Right ventricle myocardium superior (tissue), 1 donor: ENCODE measurements at places on chromosomes 12 and 14.

DNA sequence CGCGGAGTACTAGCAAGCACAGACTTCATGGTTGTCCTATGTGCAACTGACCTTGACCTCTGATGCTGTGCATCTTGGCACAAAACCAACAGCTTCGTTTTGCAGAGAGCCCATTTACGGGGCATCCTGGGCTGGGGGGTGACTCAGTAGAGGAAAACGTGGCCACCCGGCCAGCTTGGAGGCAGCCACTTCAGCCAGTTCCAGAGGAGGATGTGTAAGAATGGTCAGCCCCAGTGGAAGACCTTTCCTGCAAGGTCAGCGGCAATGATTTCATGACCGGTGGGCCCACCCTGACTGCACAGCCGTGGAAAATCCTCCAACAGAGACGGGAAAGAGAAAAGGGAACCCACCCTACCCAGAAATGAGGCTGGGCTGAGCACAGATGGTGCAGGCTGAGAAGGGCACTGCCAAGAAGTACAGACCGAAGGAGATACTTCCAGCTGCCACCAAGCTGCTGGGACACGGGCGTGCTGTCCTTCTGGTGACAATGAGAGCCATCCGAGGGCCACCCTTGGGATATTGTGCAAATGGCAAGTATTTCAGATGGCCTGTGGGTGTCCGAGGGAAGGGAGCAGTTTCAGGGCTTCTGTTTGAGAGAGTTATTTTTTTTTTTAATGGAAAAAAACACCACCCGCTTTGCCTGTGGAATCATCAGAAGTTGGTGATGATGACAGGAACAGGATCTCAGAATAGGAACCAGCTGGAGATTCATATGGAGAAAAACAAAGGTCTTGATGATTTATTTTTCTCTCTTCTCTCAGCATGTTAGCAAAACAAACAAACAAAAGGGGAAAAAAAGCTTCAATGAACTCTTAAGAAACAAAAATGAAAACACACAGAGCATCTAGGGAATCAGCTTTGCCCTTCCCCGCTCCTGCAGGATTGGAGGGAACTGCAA is 120.2 kb upstream of the RFLNA start:
- no peak for DNase-seq

GRCh38 chr14:59336098-59336497 is 129.1 kb downstream of the GPR135 start:
- no peak for DNase-seq

GRCh38 chr12:41681898-41682297 is 462.8 kb downstream of the GXYLT1 start:
- no peak for DNase-seq

DNA sequence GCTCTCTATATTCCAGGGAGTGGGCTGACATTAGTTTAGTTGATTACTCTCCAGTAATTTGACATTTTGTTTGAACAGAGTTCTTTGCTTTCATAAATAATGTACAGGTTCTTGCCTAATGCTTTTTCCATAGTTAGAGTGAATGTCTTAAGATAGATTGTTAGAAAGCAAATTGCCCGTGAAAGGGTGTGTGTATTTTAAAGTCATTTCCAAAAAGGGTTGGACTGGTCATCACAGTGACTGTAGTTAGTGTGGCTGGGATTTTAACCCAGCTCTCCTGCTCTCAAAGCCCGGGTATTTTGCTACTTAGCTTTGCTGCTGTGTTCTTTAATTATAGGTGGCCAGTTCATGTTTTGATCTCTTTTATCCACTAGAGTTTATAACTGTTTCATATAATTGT is 74.2 kb downstream of the DNAH10 start:
- no peak for DNase-seq

- DNase-seq: no peak
Measured at GRCh38 chr14:53547593-53547992, 394.5 kb upstream of the DDHD1 start.

- DNase-seq: no peak
Measured at GRCh38 chr12:3795492-3796133, 42.7 kb upstream of the CRACR2A start.

DNA sequence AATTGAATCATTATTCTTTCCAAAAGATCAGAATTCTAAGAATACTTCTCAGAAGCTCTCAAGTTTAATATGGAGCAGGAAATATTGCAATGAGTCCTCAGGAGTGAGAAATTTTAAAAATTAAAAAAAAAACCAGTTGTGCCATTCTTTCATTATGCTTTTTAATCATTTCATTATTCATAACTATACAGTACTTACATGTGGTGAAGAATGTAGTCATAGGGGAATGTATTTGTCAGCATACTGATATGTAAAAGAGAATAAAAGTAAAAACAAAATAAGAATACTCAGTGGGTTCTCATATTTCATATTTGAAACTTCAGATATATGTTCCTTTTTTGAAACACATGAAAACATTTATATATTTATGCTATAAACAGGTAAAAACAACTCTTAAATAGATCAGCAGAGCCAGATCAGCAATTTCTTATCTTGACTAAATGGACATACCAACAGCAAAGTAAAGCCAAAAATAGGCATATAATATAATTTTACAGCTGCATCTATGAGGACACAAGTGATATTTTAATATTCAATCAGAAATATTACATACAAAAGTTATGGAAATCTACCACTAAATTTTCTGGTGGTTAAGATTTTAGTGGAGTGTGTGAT is 19.9 kb upstream of the MBIP start:
- no peak for DNase-seq

DNA sequence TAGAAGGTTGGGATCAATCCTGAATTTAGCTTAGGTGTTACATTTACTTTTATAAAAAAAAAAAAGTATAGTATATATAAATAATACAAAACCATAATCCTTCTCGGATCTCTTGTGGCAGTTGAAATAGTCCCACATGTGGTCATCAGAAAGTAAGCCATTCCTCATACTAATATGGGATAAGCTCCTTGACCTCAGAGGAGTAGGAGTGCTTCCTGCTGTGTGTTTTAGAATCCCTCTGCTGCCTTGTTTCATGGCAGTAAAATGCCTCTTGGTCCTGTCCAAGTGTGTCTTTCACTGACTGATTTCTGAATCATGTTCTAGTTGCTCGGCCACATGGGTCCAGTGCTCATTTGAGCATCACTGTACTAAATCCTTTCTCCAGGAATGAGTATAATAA is 117.0 kb downstream of the NTN4 start:
- DNase-seq: no peak

GRCh38 chr12:50992819-50993218 is 33.4 kb downstream of the SLC11A2 start:
- DNase-seq: peak; percentile 59

GRCh38 chr14:105192866-105193731 is 12.0 kb upstream of the NUDT14 start:
- DNase-seq: no peak

GRCh38 chr14:94423453-94424056 is 29.0 kb downstream of the SERPINA11 start:
- peak; percentile 77 for DNase-seq

DNA sequence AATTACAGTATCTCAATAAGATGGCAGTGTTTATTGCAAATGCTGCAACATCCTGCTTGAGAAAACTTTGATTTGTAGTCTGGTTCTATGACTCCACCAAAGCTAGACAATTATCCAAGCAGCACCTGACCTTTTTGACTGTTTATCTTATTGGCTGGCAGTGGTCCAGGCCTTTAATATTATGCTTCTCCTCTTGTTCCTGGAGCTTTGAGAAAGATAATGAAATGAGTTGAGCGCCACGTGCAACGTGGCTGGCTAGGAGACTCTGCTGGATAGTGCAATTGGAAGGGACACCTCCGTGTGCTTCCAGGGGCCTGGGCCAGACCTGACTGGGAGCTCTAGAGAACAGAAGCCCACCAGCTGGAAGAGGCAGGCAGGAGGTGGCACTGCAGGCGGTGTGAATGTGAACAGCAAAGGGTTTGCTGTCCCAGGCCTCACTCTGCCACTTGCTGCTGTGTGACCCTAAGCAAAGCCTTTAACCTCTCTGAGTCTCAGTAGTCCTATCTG is 349.3 kb downstream of the CACNA1C start:
- DNase-seq: no peak

GRCh38 chr12:56127888-56128669 is at the start of gene ESYT1:
TSS of gene ESYT1 (plus strand) at chr12:56128267. CDS start at chr12:56128320, 53 bp downstream.
- DNase-seq: peak; percentile 98

DNA sequence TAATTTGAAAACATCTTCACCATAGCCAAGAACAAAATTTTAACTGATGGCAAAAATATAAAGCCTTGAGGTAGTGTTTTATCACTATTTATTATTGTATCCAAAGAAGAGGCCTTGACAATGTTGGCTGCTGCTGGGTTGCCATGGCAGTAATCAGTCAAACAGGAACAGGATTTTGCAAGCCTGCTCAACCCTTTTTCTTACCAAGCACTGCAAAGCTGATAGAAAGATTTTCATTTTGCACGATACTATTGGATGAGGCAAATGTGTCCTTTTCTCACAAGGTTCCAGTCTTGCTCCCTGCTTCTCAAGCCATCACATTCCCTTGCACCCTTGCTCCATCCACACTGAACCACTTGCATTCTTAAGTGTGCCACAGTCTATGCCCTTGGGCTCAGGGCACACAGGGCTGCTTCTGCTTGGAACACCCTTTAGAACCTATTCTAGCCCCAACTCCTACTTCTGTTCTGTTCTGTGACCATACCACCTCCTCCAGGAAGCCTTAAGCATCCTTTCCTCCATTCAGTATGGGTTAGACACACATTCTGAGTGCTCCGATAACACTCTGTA is 76.5 kb upstream of the AMIGO2 start:
- DNase-seq: no peak

GRCh38 chr14:64792231-64792630 is 87.5 kb downstream of the SPTB start:
- DNase-seq: no peak

GRCh38 chr12:65958456-65958855 is 134.2 kb downstream of the HMGA2 start:
- no peak for DNase-seq

DNA sequence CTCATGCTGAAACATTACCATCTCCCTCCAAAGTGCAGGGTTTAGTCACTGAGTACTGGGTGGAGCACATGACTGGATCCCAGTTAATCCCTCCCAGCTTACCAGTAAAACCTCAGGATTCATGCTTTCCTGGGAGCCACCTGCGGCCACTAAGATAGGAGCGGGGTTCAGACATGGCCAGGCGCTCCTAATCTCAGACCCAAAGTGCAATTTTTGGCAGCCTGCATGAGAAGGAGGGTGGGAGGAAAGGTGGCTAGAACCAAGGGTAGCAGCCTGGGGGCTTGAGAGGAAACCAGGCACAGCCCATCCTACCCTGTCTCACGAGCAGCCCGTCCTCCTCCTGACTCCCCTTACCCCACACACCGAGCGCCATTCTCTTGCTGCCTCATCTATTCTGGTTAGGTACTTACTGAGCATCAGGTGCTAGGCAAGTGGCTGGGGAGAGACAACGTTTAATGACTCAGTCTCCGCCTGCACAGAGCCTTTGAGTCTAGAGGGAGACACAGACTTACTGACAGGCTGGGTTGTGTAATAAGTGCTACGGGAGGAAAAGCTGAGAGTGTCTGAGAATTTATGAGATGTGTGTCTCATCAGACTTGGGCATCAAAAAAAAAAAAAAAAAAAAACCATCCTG is 9.9 kb downstream of the GPRC5A start:
- no peak for DNase-seq

DNA sequence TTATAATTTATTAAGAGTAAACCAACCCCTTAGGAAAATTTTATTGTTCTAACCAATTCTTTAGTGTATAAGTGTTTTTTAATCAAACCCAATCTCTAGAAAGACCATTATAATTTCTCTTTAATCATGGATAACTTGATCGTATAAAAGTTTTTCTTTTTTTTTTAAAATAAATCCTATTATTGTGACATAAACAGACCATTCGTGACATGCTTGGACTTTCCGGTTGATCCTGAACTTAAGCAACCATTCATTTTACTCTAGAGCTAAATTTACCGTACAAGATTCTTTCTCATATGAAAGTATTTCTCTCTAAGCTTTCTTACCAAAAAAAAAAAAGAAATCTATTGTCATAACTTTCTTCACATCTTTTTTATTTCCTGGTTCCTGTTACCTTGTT is 32.6 kb upstream of the SLC38A4 start:
- no peak for DNase-seq

DNA sequence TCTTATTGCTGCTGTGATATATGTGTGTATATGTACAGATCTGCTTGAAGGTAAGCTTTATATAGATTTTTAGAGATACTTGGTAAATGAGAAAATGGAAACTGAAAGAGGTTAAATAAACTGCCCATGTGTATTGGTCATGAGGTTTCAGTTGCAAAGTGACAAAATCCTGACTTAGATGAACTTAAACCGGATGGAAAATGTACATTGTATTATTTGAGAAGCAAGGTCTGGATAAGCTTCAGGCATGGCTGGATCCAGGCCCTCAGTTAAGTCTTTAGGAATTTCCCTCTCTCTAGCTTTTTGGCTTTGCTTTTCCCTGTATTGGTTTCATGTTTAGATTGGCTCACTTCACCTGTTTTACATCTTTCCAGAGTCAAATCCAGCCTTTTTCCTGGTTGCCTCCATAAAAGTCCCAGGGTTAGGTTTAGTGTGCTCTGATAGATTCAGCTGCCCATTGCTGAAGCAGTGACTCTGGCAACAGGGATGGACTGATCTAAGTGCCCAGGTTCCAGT is 21.0 kb upstream of the MAP1LC3B2 start:
- no peak for DNase-seq

GRCh38 chr14:75717729-75718128 is 56.7 kb downstream of the TTLL5 start:
- DNase-seq: no peak
